ENCODE measurements at places on chromosomes 7 and 10.

DNA sequence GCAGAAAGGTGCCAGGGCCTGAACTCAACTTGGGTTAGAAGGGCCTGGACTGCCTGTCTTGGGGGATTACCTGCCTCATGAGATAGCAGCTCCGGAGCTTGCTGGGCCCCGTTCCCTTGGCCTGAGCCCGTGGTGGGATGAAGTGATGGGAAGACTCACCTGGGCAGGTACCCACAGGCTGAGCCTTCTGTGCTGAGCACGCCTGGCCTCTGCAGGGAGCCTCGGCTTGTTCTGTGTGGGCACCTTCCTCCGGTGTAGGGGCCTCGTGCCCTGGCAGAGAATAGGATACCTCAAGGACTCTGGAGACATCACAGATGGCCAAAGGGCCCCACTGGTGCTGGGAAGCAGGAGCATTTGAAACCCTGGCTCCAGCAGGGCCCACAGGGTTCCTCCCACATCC, 4.5 kb downstream of the ZNF467 start:
- no peak for DNase-seq

DNA sequence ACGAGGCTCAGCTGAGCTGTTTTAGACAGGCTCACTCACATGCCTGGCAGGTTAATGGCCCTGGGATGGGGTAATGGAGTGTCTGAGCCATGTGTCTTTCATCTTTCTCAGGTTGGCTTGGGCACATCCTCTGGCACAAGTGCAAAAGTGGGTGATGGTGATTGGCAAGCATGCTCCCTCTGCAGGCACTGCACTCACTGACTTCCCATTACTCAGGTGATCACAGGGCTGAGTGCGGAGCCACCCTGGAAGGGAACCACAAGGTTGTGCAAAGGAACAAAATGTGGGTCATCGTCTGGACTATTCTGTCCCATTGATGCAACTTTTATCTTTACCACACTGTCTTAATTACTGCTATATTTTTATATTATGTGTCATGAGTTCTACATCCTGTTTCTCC, 244.1 kb upstream of the AKR1E2 start:
- no peak for DNase-seq

DNA sequence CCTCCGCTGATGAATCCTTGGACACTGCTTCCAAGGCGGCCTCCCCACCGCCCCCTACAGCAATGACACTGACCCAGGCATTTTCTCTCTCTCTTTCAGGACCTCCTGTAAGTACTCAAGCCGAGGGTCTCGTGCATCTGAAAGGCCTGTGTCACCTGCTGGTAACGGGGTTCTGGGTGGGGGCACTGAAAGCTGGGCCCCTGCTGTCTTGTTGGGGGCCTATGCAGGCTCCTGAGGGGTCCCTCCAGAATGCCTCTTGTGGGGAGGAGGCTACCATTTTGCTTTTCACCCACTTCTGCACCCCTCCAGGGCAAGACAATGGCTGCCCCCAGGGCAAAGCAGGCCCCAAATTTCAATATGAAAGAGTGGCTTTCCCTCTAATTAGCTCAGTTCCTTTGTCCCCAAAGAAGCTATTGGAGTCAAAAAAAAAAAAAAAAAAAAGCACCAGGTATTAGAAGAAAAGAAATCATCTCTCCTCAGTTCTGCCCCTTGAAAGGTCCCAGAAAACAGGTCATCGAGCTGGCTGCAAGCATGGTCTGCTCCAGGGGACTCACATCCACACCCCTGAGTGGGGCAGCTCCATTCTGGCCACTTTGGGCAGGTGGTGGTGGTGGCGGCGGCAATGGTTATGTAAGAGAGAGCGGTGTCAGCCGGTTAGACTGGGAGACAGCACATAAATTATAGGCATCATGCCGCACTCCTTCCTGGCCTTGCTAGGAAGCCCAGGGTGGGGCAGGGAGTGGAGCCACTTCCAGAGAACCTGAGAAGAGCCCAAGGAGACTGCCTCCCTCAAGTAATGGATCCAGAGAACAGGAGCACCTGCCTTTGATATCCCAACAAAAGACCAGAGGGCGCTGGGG, 66.2 kb downstream of the COL13A1 start:
- no peak for DNase-seq

GRCh38 chr7:778968-779451, 51.9 kb upstream of the PRKAR1B start:
- DNase-seq = no peak
